ENCODE measurements at places on chromosomes 1 and 21.

DNA sequence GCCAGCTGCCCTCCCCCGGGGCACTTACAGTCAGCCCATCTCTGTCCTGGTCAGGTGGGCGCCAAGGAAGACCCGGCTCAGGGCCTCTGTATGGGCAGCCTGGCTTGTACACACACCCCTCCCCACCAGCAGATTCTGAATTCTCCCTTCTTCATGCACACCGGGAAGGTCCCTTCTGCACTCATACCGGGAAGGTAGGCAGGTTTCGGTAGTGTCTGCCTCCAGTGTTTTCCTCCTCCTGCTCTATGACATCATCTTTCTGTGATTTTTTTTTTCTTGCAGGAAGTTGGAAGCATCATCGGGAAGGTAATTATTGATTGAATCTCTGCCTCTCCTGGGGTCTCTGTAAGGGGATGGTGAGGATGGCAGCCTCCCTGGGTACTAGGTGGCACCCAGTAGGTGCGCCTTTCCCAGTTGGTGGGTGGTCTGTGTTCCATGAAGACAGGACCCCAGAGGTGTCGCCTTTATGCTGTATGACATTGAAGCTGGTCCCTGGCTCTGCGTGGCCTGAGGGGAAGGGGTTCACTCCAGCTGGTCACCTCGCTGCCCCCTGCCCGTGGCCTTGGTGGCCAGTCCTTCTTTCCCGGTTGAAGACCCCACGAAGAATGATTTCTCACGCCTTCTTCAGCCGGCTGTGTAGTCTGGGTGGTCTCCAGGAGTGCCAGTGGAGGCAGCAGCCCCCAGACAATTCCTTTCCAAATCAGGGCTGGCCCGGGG is 82.1 kb upstream of the COL6A1 start:
- no peak for DNase-seq

- DNase-seq, result no peak
Measured at GRCh38 chr1:213987422-213987926, 299 bp upstream of the PROX1 start.

- peak; percentile 99 for DNase-seq
Measured at GRCh38 chr1:241519308-241520079, at the start of gene FH. Gene FH (minus strand): TSS chr1:241519755. CDS start chr1:241519722, 33 bp downstream.

DNA sequence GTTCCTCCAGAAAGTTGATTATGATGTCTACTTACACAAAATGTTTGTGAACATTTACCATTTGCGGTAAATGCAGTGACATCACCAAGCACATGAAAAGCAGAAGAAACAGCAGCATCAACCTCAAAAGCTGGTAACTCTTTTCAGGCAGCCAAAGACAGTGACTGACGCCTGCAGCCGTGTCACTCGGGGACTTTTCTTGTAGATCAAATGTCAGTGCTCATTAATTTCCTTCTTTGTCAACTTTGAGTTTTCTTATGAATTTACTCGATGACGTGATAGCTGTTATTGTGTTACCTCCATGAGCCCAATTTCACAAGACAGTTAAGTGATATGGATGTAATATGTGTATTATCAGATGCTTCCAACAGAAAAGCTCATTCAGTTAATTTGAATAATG is 92.5 kb downstream of the RIPK4 start:
- DNase-seq, result no peak

- DNase-seq, result no peak
Measured at GRCh38 chr1:53116307-53116810, 26.1 kb downstream of the SLC1A7 start.

- DNase-seq, result no peak
Measured at GRCh38 chr1:1609822-1610485, 5.3 kb upstream of the MIB2 start.

DNA sequence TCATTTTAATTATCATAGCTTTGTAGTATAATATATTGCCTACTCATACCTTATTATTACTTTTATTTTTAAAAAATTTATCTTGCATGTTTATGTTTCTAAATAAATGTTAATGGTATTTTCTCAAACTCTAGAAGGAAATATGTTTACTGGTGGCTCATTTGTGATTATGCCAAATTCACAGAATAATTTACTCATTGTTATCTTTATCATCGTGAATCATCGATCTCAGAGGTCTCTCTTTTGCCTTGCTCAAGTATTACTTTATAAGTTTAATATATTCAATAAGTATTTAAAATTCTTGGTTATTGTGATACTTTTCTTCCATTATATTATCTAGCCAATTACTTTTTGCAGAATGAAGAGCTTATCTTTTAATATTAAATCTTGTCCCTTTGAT is 836.7 kb upstream of the ADAMTS5 start:
- DNase-seq, result no peak

GRCh38 chr1:31584869-31585735 is 8.8 kb downstream of the TINAGL1 start:
- no peak for DNase-seq

DNA sequence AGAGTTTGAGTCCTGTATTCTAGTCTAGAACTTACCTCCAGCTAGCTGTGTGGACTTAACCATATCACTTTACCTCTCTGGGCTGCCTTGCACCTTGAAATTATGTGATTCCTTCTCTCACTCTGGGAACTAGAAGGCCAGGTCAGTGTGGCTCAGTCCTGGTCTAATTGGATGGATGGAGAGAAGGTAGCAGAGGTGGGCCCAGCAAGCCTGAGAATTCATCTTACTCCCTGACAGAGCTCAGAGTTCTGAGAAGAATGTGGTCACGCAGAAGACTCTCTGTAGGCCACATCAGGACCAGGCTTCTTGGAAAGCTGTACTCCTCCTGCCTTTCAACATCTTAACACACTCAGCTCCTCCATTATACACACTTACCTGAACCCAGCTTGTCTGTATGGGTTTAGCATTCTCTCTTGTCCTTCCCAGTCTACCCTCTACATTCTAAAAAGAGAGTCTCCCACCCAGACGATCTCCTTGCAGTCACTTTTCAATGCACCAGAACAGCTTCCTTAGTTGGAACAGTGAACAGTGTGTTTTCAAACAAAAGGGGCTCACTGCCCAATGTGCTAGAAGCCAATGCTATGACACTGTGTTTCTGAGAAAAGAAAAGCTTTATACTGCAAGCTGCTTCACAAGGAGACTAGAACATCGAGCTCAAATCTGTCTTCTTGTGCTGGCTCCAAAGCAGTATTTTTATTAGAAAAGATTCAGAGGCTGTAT is 60.5 kb downstream of the CAPN9 start:
- DNase-seq, result no peak

DNA sequence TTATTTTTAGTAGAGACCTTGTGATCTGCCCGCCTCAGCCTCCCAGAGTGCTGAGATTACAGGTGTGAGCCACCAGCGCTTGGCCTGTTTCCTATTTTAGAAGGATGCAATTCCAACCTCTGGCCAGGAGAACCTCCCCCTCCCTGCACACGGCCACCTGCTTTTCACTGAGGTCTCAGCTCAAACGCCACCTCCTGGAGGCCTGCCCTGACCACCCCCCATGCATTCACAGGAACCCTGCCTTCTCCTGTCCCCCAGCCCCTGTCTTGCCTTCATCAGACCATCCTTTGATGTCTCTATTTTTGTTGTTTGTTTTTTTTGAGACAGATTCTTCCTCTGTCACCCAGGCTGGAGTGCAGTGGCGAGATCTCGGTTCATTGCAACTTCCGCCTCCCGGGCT is 2.3 kb downstream of the SRM start:
- DNase-seq, result no peak

DNA sequence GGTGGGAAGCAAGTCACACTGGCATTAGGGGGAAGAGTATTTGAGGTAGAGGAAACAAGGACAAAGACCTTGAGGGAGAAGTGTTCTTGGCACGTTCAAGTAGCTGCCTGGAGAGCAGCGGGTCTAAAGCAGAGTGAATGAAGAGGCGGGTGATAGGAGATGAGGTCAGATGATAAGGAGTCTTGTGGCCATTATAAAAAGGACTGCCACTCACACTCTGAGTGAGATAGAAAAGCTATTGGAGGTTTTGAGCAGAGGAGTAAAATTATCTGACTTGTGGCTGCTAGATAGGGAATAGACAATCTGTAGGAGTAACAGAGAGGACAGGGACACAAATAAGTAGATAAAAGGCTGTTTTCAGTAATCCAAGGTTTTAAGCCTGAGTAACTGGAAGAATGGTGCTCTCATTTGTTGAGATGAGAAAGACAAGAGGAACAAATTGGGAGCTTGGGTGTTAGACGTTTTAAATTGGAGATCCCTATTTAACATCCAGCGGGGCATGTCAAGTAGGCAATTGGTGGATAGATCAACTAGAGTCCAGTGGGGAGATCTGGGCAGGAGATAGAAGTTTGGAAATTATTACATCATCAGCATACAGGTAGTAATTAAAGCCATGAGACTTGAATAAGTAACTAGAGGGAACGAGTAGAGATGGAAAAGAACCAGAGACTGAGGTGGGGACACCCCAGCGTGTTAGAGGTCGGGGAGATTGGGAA is 43.7 kb downstream of the HENMT1 start:
- DNase-seq, result no peak

DNA sequence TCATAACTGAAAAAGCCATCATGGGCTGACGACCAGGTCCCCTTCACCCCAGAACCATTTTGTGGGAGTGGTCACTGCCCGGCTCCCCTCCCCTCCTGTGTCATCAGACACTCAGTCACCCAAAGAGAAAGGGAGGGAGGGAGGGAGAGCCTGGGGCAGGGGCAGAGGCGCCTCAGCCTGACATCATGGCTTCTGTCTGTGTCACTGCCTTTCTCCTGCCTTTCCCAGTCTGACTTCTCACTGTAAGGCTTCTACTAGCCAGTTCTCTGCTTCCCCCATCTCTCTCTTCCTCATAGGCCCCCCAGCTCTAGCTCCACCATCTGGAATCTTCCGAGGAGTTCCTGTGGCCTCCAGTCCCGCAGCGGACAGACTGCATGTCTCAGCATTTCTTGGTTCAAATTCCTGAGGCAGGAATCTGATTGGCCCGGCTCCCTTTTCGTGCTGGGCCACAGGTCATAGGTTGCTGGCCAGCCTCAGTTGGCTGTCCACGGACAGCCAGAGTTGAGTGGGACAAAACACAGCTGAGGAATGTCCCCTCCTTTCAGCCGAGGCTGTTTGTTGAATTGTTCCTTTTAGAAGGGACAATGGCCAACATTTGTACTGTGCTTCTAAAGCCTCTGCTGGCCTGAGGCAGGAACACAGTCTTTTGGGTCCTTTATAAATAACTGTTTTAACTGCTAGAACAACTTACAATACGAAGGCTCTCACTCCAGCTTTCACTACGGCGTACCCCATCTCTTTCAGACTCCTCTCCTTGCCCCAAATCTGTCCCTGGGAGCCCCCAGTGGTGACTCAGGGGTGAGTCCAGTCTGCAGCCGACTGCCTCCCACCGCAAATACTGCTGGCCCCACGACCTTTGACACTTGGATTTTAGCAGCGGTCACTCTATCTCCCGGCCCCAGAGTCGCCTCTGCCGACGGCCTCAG is 18.7 kb upstream of the KANK4 start:
- no peak for DNase-seq

- DNase-seq, result peak; percentile 90
Measured at GRCh38 chr1:228647523-228648444, 87.5 kb upstream of the RHOU start.

DNA sequence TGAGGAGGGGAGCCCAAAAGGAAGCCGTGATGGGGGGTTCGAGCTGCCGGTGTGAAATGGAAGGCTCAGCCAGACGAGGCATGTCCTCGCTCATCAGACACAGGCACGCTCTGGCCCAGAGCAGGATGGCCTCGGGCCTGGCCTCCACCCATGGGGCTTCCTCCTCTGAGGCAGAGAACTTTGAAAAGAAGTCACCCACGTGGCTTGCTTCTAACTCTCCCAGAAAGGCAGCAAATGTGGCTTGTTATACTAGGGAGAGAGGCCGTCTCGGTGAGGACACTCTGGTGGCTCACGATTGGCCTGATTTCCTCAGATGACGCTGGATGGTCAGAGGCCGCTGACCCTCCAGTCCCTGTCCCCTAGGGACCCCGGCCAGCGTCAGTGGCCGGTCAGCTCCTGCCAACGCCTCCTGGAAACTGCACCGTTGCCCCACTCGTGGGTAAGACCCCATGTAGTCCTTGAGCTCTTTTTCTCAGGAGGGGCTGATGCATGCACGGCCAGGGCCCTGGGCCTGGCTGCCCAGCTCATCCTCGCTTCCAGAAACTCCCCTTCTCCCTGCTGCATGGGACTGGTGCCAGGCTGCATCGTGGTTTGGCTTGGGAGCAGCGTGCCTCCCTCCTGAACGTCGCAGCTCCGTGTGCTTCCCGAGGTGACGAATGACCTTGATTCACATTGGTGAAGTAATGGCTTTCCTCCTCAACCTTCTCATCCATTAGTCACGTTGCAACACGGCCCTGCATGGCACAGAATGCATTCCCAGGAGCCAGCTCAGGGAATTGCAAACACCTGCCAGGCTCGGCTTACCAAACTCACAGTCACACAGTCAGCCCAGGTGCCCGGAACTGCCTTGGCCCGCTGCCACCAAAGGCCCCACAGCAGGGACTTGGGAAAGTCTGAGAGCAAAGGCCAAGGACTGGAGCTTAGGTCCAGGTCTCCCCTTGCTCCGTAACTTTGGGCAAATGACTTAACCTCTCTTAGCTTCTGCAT is 58.8 kb downstream of the TOMM20 start:
- DNase-seq, result peak; percentile 75

GRCh38 chr1:43687301-43688108 is 19.8 kb upstream of the ST3GAL3 start:
- no peak for DNase-seq

DNA sequence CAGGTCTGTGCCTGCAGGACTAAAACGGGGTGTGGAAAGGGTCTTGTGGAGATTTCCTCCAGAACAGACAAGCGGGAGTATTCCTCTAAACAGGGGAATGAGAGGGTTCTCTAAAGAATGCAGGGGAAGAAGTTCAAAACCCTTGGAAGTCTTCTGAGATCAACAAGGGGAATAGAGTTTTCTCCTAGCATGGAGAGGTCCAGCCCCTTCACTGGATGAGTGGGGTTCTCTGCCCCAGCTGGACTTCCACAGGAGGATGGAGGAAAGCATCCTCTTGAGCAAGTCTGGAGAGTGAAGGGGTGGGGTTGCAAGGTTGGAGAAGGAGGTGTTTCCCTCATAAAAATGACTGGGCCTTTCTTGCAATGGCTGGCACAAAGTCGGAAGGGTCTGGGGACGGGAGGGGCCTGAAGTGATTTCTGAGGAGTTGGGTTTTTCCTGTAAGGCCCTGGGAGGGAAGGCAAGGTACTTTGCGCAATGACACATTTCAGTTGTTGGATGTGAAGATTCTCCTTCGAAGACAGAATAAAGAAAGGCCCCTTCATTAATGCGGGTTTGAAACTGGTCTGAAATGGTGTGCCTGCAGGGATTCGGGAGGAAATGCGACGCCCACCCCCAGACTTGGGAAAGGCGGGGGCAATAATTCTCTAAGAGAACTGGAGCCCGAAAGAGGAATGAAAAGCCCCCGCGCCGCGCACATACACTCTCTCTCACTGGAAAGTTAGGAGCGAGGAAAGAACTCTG is 884 bp downstream of the SPATA6 start:
- DNase-seq, result no peak
